Brain microvascular endothelial cell (primary cell): ENCODE measurements at places on chromosomes 3 and 15.

- no peak for DNase-seq
These were observed 31.9 kb upstream of the STRIT1 start for GRCh38 chr3:155325263-155325835.

- no peak for DNase-seq
These were observed 124.4 kb downstream of the SHOX2 start for GRCh38 chr3:157981819-157982218.

- no peak for DNase-seq
These were observed 81.6 kb upstream of the CHMP2B start for GRCh38 chr3:87145553-87145952.

DNA sequence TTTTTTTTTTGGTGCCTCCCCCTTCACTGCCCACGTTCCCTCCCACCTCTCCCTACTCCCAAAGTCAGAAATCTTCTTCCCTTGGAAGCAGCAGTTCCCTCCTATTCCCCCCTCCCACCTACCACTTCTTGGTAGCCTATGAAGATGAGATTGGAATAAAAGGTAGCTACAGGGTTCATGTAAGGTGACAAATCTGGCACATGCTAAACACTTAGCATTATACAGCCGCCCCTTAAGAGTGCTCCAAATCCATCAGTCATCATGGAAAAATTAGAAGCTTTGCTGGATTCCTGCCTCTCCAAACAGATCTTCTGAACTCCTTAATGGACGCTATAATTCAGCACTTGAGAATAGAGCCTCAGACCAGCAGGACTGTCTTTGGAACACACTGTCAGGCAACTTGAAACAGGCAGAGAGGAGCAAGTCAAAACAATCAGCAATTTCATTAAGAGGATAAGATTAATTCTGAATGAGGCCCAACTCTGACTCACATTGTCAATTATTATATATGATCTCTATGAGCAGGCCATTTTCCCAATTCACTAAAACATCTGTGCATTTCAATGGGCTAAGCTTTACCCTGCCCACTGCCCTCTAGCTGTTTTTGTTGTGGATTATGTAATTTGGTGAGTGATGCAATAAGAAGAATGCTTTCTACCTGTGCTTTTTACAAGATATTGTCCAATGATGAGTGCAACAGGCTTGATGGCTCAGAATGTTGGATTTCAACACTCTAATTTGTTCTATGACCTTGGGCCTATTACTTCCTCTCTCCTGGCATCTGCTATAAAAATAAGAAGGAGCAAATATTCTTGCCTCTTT lies 34.6 kb upstream of the SPRED1 start:
- no peak for DNase-seq

- no peak for DNase-seq
These were observed 21.3 kb downstream of the IGF1R start for GRCh38 chr15:98669638-98670037.

DNA sequence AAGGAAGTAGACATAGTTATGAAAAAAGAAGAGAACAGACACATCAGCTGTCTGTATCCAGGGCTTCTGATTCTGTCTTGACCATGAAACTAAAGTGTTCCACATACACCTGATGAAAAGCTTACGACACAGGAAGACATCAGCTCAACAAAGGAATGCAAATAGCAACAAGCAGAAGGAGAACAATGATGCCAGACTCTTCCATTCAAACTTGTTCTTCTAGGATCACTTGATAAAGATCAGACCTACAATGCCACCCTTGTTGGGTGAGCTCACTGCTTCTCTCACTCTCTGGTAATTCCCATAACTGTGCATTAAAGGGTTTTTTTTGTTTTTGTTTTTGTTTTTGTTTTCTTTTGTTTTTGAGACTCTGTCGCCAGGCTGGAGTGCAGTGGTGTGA lies 49.7 kb downstream of the GATM start:
- DNase-seq: no peak

- DNase-seq: no peak
These were observed 58.3 kb upstream of the KY start for GRCh38 chr3:134709076-134709475.

DNA sequence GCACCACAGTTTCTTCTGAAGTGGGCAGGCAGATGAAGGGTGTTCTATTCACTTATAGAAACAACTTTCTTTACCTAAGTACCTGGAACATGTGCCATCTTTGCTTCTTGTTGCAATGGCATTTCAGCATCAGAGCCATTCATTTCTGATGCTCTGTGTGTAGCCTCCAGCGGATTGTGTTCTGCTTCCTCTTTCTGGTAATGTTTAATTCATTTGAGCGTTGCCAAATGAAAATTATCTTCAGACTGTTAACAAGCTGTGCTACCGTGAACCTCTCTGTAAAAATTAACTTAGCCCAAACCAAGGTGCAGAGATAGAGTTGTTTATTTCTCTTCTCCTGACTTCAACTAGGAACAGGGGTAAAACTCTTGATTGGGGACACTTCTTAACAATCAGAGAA lies 302.0 kb downstream of the EDEM1 start:
- no peak for DNase-seq

DNA sequence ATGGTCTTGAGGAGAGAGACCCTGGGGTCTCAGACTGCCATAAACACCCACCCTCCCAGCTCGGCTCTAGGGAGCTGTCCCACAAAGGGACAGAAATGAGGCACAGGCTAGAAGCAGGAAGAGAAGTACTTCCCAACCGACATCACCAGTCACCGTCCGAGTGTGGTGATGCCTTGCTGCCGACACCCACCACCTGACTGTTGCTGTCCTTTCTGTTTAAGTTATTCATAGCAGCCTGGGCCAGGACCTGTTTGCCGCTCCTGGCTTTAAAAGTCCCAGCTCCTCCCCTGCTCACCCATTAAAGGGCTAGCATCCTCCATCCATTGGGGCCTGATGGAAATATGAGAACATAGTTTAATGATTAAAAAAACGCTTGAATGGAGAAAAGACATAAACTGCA lies 13.2 kb upstream of the SPG11 start:
- no peak for DNase-seq

GRCh38 chr3:66239513-66240123 lies 18.8 kb downstream of the SLC25A26 start:
- DNase-seq: no peak

GRCh38 chr15:55775316-55775715 lies 32.4 kb upstream of the PRTG start:
- no peak for DNase-seq

DNA sequence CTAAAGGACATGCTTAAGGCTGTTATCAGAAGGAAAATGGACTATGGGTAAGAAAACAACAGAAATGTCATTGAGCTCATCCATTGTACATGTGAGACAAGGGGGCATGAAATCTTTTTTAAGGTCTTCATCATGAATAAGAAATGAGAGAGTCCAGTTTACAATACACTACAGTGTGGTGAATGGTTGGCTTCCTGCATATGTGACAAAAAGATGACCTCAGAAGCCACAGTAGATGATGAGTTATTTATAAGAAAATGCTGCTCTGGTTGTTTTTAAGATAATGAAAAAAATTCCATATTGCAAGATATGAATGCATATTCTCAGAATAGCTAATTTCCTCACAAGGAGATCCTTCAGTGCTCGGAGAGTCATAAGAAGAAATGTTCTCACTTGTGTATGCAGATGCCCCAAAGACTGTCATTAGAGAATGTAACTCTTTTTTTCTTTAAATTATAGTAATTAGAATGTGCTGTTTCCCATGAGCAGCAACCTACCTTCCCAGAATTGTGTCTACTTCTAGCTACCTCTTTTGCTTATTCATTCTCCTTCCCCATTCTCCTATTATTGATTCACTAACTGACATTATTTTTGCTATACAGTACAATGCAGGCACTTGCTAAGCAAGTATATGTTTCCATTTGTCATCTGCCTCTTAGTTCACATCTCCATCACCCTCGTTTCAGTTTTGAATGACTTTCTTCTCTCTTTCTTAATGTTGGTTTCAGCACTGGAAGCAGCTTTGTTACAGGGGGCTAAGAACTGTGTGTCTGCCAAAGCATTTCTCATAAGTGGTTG lies 152.0 kb upstream of the PEX5L start:
- no peak for DNase-seq

GRCh38 chr15:84699538-84700191 lies 16.3 kb downstream of the SEC11A start:
- DNase-seq: no peak

DNA sequence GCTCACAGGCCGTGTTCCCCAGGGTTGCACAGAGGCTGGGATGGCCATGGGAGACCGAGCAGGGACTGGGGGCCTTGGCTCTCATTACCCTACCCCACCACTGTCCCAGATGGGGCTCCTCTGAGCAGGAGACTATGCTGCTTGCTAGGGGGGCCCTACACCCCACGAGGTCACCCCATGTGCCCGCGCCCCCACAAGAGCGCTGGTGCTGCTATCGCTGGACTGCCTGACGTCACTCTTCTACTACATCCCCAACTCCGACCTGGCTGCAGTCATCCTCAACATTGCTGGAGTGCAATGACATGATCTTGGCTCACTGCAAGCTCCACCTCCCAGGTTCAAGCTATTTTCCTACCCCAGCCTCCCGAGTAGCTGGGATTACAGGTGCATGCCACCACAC lies 307.7 kb downstream of the ARRDC4 start:
- DNase-seq: no peak

- DNase-seq: no peak
These were observed 75.7 kb downstream of the SMAD6 start for GRCh38 chr15:66777596-66778313.

DNA sequence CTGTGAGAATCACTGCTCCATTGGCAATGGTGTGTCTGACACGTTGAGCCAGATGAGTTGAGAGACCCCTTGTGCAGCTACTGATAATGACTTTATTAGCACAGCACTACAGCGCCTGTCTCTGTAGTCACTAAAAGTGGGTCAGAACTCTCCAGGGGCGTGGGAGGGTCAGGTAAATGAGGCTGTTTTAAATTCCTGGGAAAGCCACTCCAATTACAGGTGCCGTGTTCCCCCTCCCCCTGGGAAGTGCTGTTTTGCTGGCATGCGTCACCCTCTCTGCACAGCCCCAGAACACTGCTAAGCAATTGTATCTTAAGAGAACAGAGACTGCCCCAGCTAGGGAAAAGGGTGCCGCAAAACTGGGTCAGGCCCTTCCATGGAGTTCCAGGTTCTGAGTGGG lies 21.5 kb upstream of the CPNE9 start:
- no peak for DNase-seq

GRCh38 chr3:182121401-182121800 lies 409.7 kb downstream of the SOX2 start:
- DNase-seq: no peak

GRCh38 chr3:34925851-34926250 lies 713.5 kb upstream of the ARPP21 start:
- no peak for DNase-seq

DNA sequence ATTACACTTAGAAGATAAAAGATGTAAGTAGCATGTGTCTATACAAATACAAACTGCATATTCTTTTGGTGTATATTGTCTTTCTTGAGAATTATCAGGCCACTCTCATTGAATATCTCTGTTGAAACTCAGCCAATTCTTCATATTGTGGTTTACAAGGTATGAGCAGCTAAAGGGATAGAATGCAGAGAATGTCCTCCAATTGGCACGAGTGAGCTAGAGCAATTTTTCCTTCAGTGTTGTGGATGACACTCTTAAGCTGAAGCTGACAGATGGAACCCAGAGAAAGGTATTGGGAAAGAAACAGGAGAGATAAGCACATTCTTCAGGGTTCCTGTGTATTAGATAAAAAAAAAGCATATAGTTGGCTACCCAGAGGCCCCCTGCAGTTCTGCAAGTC lies 453.1 kb downstream of the EPHA3 start:
- peak; percentile 85 for DNase-seq

DNA sequence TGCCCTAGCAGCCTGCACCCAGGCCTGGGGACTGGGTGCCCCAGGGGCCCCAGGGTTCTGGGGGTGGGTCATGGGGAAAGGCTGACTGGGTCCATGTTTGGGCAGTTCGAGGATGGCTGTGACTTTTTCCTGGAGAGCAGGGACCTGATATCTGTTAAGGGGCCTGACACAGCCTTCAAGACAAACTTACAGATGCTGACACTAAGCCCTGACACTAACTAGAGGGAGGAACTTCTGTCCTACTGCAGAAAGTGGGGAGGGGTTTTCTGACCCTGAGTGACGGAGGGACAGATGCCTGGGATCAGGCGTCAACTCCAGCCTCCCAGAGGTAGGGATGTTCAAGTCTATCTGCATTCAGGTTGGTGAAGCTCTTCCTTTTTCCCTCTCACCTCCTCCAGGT lies 45.0 kb upstream of the SLC6A11 start:
- no peak for DNase-seq

GRCh38 chr15:68275165-68275746 lies 2.3 kb upstream of the FEM1B start:
- DNase-seq: no peak

GRCh38 chr15:79904271-79904670 lies 7.5 kb upstream of the MTHFS start:
- no peak for DNase-seq

GRCh38 chr3:30616347-30617027 lies 10.1 kb downstream of the TGFBR2 start:
- no peak for DNase-seq

DNA sequence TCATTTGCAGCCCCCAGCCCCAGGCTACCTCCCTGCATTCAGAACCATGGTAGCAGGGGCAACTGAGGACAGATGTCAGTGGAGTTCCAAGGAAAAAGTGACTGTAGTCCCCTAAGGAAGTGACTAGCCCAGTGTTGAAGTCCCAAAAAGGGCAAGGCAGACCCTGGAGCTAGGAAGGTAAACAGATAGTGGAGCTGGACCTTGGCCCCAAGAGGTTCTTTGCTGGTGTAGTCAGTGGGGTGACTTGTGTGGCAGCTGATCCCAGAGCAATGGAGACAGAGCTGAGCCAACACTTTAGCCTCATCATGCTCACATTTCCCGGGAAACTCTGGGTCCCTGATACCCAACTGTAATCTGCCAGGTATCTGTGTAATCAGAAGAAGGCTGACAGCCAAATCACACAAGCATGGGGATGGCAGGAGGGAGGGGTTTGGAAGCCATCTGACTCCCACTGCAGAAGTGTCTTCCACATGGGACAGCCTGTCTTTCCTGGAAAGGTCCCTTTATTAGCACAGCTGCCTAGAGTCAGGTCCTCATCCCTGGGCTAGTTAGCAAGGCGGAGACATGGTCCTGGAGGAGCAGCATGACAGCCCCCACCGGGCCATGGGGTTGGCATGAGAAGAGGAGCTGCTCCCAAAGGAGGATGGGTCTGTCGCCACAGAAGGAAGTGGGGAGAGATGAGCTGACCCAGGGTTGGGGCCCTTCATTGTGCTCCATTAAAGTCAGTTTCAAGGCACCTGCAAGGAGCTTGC lies 39.8 kb downstream of the PXYLP1 start:
- no peak for DNase-seq

GRCh38 chr3:191005790-191006189 lies 143.3 kb upstream of the GMNC start:
- no peak for DNase-seq

- DNase-seq: peak; percentile 93
These were observed 40.2 kb downstream of the SUMF1 start for GRCh38 chr3:4426782-4427344.

- DNase-seq: no peak
These were observed 40.2 kb downstream of the DPH6 start for GRCh38 chr15:35505809-35506208.

GRCh38 chr3:186471771-186472170 lies 72.4 kb downstream of the CRYGS start:
- DNase-seq: no peak

GRCh38 chr3:143362115-143362991 lies 242.8 kb downstream of the CHST2 start:
- DNase-seq: peak; percentile 7
